ENCODE measurements at places on chromosomes 11 and 22.

- DNase-seq = no peak
Measured at GRCh38 chr11:73380331-73380730, 4.1 kb downstream of the RELT start.

DNA sequence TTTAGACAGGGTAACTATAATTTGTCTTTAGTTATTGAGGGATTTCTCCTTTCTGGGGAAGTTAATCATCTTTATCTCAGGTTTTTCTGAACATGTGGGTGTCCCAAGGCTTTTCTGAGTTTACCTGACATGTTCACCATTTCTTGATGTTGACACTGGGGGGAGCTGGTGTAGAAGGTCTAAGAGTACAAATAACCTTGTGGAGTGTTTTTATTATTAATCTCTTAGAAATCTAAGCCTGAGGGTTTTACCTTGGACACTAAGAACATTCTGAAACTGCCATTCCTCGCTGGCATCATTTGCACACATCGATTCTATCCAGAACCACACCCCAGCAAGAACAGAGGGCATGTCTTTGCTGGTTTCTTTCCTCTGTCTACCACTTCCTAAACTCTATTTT is 15.6 kb upstream of the C11orf91 start:
- no peak for DNase-seq

GRCh38 chr11:102589047-102589459 is 36.1 kb downstream of the MMP20 start:
- no peak for DNase-seq

- peak; percentile 13 for DNase-seq
Measured at GRCh38 chr11:34492806-34493414, 20.7 kb downstream of the ELF5 start.

GRCh38 chr22:20966883-20967696 is at the start of gene AIFM3:
AIFM3 (plus strand) TSS chr22:20967255; CDS start chr22:20967945, 690 bp downstream.
- DNase-seq = no peak

- no peak for DNase-seq
Measured at GRCh38 chr11:113928311-113928710, 23.7 kb downstream of the HTR3B start.

DNA sequence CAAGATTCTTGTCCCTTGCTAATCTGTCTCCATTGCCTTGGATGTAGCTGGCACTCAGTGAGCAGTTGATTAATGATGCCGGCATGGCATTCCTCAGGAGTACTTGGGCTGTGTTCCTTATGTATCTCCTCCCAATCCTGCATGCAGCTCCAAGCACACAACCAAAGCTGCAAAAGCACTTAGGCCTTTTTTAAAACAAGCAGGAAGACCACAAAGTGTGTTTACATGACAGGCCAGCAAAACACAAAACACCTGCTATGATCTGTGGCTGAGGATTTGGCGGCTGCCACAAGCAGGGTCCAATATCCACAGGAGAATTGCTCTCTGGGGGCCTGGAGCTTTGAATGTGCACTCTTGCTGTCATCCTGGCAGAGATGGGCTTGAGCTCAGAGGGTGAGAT is 8.9 kb downstream of the ABTB2 start:
- DNase-seq = no peak

DNA sequence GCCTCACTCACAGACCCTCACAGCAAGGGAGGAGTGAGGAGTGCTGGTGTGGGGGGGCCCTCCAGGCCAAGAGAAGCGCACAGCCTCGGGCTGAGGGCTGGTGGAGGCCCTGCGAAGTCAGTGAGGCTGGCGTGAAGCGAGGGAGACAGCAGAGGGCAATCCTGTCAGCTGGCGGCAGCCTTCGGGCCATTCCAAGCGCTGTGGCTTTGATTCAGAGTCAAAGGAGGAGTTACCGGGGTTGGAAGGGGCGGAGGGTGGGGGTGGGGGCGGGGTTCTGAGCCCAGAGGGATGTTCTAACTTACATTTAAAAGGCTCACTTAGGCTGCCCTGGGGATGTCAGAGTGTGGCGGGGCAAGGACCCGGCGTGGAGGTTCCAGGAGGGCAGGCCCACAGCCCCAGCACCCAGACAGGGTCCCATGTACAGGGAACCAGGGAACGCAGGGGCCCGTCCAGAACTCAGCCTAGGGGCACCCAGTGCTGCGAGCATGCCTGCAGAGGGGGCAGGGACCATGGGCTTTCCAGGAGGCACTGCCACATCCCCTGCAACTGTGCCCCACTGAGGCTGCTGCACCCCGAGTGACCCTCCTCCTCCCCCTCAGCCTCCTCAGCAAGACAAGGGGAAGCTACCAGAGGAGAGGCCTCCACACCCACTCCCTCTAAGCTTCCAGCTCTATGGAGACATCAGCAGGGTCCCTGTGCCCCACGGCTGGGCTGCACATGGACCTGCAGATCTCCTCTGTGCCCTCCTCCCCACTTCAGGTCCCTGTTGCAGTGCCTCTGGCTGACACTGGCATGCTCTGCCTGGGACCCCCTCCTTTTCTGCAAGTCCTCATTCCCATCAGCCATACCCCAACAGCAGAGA is 39.7 kb upstream of the TTLL12 start:
- no peak for DNase-seq

DNA sequence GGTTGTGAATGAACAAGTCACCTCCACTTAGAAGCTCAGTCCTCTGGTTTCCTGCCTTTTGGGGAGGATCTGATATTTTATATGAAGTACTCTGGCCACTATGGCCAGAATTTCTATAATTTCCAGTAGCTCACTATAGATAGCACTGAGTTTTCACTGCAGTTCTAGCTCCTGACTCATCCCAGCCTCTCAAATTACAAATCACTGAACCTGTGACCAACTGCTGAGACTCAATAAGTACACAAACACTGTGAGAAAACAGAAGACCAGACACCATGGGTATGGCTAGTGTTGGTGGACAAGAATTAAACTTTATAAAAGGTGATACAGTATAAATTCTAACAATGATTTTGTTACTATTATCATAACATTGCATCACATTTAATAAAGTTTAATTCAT is 47.1 kb upstream of the UCP3 start:
- DNase-seq = no peak

DNA sequence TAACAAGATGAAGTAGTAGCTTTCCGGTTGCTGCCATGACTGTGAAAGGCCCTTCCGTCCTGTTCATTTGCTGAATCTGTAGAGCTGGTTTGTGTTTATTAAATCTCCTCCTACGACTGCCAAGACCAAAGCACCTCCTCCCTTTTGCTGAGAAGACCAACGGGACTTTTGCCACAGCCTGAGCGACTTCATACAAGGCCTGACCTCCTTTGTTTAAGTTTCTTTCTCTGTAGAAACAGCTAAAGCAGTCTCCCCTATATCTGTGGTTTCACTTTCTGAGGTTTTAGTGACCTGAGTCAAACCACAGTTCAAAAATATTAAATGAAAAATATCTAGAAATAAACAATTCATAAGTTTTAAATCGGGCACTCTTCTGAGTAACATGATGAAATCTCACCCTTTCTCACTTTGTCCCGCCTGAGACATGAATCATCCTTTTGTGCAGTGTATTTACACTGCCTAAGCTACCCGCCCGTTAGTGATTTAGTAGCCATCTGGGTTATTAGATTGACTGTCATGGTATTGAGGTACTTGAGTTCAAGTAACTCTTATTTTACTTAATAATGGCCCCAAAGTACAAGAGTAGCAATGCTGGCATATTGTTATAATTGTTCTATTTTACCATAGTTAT is 119.1 kb upstream of the LRRC4C start:
- DNase-seq = no peak

GRCh38 chr22:38304526-38304925 is 12.7 kb downstream of the CSNK1E start:
- DNase-seq = no peak

GRCh38 chr11:130203766-130204702 is 44.5 kb downstream of the ST14 start:
- DNase-seq = no peak

GRCh38 chr11:121775276-121775675 is 322.5 kb upstream of the SORL1-AS1 start:
- DNase-seq = no peak

DNA sequence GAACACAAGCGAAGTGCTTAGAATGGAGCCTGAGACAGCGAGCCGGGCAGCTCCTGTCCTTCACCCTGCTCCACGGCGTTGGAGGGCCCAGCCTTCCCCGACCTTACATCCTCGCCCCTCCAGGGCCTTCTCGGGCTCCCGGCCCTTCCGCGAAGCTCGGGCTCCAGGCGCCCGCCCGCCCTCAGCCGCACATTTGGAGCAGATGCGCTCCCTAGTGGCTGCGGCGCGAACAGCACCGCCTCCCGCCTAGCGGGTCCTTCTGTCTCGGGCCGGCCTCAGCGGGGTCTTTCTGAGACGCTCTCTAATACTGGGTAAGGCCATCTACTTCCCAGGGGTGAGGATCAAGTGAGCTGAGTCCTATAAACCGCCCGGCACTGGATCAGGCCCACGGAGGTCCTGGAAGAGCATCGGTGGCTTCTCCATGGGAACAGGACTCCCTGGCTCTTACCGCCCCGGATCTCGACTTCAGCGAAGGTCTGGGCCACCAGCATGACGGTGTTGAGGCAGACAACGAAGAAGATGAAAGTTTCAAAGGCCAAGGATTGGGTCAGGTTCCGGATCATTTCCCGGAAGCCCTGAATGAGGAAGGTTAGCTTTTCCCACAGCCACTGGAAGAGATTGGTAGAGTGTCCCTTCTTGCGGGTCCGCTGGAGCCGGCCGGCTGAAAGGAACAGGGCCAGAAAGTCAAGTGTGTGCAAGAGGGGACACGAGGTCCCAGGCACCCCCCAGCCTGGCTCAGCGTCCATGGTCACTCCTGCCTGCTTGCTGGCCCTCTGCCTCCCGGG is 3.7 kb downstream of the CATSPER1 start:
- DNase-seq = peak; percentile 73

- no peak for DNase-seq
Measured at GRCh38 chr11:79922641-79923040, 481.8 kb upstream of the TENM4 start.

DNA sequence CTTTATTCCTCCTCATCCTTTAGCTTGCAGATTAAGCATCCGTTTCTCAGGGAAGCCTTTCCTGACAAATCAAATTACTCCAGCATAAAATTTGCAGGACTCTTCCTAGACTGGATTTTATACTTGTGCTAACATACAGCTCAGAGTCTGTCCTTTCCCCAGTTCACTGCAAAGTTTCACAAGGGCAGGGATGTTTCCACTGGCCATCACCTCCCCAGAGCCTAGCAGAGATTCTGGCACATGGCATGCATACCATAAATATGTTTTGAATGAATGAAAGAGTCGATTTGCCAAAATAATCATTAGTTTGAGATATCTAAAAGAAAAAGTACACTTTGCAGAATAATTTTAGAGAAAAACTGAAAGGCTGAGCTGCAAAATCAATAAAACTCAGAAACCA is 10.6 kb downstream of the MSANTD4 start:
- no peak for DNase-seq

GRCh38 chr22:42719133-42719532 is 1.5 kb downstream of the A4GALT start:
- no peak for DNase-seq

DNA sequence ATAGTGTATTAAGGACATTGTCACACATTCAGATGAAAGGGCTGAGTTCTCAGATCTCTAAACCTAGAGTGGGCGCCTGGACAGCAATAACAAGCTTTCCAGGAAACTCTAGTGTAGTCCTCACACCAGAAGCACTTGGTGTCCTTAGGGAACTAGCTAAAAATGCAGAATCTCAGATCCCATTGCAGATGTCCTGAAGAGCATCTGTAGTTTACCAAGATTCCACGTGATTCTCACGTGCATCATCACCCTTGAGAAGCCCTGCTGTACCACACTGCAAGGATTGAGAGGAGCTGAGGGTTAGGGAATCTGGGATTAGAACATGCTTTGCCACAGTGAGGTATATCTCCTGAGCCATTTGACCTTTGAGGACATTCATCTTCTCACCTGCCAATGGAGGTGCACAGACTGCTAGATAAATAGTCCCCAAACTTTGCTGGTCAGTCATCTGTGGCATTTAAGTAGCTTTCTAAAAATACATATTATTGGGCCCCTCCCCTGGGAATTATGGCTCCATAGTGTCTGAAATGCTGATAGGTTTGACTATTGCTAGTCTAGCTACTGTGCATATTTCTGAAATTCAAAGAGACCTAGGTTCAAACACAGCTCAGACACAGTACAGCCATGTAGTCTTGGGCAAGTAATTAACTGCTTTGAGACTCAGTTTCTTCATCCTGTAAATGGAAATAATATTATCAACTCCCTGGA is 1068.9 kb downstream of the OPCML start:
- DNase-seq = no peak

DNA sequence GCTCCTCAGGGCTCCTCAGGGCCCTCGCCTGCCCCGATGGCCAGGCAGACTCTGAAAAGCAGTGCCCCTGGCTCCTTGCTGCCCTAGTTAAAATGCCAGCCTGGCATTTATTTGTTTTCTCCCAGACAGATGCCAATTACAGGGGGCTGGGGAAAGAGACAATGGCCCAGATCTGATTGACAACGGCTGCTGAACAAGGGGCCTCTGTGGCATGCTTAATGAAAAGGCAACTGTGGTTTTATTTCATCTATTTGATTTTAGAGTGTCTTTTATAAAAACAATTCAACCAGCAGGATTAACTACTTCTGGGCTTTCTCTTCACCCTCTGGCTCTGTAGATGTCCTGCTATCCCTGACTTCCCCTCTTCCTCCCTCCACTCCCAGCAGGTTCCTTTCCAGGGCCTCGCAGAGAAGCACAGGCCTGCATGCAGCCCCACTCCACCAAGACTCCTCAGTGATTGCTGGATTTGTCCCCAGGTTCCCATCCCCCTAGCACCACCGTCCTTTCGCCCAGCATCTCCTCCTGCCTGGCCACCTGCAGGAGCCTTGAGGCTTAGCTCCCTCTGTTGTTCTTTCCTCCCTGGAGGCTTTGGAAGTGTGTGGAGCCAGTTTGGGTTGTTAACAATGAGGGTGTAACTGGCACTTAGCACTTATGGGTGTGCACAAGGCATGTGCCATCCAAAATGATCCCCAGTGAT is 171.1 kb downstream of the TENM4 start:
- no peak for DNase-seq

GRCh38 chr11:123624974-123625373 is 29.4 kb downstream of the SCN3B start:
- DNase-seq = no peak

GRCh38 chr11:78525720-78526119 is 48.9 kb downstream of the NARS2 start:
- no peak for DNase-seq

- DNase-seq = no peak
Measured at GRCh38 chr22:48972979-48973693, 854.5 kb downstream of the BRD1 start.

GRCh38 chr11:12859872-12860657 is 149.1 kb upstream of the RASSF10 start:
- DNase-seq = no peak

DNA sequence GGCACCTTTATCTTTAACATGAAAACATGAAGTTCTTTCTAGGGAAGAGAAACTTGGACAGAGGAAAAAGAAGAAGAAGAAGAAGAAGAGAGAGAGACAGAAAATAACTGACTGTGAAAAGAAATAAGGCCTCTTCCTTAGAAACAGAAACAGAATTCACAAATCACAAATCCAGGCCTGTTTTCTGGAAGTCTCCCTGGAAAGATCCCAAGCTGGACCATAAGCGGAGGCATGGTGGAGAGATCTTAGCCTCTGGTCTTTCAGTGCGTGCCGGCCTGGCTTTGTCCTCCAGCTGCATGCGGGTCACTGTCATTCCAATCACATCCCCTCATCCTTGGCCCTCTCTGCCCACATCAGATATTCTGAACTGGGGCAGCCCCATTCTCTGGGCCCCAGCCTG is 6.9 kb downstream of the FXYD6 start:
- DNase-seq = no peak

Measured in immature natural killer cell (primary cell).